ENCODE measurements at places on chromosomes 11 and 22.

- DNase-seq = no peak
Measured at GRCh38 chr11:12274558-12275197, 102.7 kb upstream of the PARVA start.

DNA sequence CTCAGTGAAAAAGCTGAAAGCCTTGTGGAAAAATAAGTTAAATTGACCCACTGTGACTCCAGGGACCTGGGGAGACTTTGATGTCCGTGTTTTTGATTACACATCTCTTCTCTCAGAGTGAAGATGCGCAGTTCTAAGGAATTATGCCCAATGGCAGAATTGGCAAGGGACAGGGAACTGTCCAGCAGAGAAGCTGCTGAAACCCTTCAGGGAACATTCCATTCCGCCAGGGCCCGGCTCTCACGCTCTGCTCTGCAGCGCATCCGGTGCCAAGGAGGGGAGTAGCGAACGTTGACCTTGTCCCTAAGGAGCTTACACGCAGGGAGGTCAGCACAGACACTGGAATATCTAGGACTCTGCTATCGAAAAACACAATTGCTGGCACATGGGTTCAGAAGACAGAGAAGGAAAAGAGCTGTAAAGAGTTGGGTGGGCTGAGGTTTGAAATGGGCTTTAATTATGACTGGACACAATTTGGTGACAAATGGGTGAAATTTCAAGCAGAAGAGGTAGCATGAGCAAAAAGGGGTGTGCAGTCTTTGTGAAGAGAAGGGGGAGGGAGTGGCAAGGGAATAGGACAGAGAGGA lies 64.5 kb upstream of the B3GAT1 start:
- DNase-seq = no peak

DNA sequence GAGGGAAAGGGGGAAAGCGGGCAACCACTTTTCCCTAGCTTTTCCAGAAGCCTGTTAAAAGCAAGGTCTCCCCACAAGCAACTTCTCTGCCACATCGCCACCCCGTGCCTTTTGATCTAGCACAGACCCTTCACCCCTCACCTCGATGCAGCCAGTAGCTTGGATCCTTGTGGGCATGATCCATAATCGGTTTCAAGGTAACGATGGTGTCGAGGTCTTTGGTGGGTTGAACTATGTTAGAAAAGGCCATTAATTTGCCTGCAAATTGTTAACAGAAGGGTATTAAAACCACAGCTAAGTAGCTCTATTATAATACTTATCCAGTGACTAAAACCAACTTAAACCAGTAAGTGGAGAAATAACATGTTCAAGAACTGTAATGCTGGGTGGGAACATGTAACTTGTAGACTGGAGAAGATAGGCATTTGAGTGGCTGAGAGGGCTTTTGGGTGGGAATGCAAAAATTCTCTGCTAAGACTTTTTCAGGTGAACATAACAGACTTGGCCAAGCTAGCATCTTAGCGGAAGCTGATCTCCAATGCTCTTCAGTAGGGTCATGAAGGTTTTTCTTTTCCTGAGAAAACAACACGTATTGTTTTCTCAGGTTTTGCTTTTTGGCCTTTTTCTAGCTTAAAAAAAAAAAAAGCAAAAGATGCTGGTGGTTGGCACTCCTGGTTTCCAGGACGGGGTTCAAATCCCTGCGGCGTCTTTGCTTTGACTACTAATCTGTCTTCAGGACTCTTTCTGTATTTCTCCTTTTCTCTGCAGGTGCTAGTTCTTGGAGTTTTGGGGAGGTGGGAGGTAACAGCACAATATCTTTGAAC lies 6.8 kb downstream of the MALAT1 start:
- DNase-seq = peak; percentile 57

DNA sequence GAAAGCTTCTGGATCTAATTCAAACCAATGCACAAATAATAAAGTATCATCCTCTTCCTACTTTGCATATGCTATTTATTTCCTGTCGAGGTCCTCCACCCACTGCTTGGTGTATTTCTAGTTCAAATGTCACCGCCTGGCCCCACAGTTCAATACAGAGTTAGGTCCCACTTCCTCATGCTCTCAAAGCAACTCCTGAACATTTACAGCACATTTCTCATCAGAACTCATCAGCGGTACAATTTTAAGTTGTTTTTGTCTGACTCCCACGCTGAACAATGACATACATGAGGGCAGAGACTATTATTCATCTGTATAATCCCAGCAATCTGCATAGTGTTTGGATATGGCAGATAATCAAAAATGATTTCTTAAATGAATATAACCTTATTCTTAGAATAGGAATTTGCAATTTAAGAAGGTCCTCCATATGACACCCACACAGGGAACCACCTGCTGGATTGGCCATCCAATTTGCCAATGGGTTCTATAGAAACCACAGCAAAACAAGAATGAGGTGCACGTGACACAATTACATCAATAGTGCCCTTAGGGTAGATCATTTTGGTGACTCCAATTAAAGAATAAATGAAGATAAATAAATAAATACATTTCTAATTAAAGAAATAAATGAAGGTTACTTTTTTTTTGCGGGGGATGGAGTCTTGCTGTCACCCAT lies 54.2 kb downstream of the SLC25A17 start:
- DNase-seq = no peak

- DNase-seq = no peak
Measured at GRCh38 chr11:3085052-3085451, 27.8 kb upstream of the CARS1 start.

DNA sequence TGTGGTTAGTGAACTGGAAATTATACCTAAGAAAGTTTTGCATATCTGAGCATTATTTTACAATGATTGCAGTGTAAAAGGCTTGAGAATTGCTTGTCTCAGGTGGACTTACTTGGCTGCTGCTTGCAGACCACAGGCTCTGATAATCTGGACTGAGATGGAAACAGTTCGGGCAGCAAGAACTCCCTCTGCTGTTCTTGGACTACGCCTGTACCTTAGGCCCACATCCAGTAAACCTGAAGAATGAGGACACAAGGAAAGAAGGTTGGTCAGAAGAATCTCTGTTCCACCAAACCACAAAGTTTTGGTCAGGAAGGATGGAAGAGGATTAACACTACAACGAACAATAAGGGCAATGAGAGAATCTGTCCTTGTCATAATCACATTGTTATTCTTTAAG lies 80.1 kb downstream of the C2CD3 start:
- DNase-seq = peak; percentile 38

- no peak for DNase-seq
Measured at GRCh38 chr11:117910525-117910924, 18.7 kb downstream of the TMPRSS13 start.

DNA sequence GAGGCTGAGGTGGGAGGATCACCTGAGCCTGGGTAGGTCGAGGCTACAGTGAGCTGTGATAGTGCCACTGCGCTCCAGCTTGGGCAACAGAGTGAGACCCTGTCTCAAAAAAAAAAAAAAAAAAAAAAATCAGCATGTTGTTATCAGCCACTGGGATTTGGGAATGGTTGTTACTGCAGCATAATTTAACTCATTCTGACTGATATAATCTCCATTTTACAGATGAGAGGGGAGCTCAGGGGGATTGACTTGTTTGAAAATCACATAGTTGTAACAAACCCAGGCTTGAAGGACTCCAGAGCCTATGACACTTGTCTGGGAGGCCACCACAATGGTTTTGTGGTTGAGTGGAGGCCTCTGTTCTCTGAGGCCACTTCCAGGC lies 3.0 kb upstream of the SEPTIN3 start:
- DNase-seq = no peak

- no peak for DNase-seq
Measured at GRCh38 chr11:64726867-64727530, 4.0 kb upstream of the NRXN2 start.

DNA sequence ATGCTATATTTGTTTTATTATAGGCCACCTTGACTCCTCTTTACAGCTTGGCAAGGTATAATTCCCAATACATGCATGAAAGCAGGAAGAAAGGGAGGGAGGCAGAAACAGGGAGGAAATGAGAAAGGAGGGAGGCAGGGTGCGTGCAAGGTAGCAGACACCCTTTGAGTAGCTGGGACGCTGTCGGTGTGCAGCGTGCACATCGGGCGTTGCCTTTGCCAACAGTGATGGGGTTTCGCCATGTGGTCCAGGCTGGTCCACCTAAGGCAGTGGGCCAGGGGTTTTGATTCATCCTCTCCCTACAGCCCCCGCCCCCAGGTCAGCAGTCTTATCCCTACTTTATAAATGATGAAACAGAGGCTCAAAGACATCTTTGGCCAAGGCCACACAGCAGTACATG lies 25.0 kb upstream of the PHF21B start:
- DNase-seq = no peak

DNA sequence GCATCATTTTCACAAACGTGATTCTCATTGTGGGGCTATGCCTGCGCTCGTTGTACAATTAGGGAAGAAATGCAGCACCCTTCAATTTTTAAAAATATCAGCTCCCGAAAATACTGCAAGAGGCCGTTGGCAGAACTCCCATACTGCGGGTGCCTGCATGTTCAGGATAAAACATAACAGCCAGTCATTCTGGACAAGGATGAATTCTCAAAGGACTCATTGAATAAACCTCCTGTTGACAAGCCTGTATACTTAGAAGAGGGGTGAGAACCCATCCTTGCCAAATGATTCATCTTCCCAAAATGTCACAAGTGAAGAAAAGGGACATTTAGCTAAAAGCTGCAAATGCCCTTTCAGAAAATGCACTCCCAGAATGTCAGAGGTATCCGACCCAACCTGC lies 141.9 kb downstream of the CSNK2A3 start:
- peak; percentile 31 for DNase-seq

DNA sequence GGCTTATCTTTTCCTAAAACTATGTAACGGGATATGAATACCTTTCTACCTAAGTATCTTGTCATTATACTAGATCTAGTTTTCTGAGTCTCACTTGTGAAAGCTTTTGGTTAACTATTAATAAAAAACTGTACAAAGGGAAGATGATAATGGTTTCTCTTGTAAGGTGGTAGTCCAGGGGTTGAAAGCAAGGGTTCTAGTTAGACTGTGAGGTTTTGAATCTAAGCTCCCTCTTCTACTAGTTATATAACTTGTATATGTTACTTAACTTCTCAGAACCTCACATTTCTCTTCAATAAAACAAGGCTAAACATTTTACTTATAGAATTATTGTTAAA lies 54.3 kb downstream of the ARHGEF12 start:
- no peak for DNase-seq

DNA sequence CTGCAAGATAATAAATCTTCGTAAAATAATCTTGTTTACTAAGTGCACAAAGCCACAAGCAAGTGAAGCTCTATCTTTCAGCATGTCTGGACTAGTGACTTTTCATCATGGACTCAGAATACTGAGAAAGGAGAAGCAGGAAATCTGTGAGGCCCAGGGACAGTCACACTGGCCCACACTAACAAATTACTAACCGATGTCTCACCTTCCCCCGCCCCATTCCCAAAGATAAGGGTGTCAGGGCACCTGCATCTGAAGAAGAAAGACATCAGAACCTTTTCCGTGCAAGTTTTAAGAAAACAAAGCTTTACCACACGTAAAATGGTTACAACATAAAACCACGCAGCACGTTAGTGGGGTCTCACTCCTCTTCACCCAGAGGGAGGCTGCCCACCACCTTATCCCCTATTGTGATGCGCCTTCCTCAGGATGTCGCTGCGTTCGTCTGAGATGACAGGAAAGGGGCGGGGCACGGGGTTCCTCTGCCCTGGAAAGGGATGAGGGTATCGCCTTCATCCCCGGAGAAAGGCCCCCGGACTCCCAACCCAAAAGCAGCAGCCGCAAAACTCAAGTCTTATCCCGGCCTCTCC lies 616 bp downstream of the BTBD10 start:
- DNase-seq = peak; percentile 66

GRCh38 chr11:91926965-91927364 lies 297.7 kb upstream of the FAT3 start:
- no peak for DNase-seq

GRCh38 chr11:70109903-70110302 lies 31.8 kb downstream of the ANO1 start:
- DNase-seq = no peak

DNA sequence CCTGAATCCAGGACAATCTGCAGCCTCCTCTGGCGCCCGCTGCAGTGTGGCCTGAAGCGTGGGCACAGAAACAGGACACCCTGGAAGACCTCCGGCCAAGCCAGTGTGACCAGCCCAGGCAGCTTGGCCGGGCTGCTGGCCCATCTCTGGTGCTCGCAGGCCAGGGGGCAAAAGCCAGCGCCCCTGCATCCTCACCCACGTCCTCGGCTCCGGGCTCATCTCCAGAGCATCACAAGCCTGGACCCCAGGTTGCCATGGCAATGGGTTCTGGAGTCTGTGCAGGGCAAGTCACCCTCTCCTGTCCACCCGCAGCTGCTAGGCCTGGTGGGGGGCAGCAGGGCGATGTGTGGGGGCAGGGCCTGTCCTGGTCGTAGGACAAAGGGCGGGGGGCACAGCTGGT lies 9.3 kb upstream of the PDGFB start:
- no peak for DNase-seq

GRCh38 chr11:34653851-34654482 lies 33.1 kb downstream of the EHF start:
- DNase-seq = no peak

DNA sequence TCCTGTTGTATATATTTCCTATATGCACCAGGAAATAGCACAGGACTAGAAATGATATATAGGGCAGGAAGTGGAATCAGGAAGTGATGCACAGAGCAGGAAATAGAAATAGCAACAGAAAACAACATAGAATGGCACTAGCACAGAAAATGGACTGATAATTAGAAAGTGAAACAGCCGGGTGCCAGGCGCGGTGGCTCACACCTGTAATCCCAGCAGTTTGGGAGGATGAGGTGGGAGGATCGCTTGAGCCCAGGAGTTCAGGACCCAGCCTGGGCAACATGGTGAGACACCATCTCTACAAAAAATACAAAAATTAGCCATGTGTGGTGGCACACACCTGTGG lies 10.0 kb upstream of the RELT start:
- DNase-seq = no peak

- no peak for DNase-seq
Measured at GRCh38 chr11:29008481-29008880, 900.3 kb downstream of the METTL15 start.

DNA sequence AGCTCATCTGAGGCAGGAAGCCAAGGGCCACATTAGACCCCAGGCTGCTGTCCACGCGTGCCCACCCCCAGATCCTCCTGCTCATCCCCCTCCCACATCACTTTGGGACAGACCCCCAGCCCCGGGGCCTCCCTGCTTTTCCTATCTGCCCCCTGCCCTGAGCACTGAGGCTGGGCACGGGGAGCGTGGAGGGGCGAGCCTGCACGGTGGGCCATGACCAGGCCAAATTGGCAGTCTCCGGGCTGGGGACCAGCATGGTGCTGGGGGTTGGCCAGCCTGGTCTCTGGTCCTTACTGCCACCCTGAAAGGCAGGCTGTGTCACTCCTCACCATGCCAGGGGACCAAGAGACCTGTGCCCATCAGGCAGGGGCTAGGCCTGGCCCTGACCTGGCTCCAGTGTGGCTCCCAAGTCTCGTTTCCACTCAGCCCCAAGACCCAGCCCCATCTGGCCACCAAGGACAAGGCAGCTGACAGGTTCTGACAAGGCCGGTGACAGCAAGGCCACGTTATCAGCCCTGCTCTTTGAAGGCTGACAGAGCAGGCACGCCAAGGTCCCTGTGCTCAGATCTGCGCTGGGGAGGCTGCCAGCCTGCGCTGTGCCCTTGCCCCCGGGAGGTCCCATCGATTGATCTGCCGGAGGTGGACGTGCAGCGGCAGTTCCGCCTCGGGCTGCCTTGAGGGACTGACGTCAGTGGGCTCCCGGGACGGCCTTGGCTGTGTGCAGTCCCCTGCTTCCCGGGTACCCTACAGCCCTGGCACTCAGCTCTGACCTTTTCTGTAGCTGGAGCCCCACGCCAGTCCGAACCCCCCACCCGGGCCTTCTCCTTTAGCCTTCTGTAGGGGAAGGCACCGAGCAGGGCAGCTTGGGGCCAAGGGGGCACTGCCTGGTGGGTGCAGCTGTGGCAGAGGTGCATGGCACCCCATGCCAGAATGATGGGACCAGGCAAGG lies 3.6 kb downstream of the TNNI2 start:
- no peak for DNase-seq
